ENCODE measurements at places on chromosomes 7 and 10.

GRCh38 chr7:107638594-107638993 is 22.0 kb upstream of the SLC26A4 start:
- DNase-seq, result no peak

DNA sequence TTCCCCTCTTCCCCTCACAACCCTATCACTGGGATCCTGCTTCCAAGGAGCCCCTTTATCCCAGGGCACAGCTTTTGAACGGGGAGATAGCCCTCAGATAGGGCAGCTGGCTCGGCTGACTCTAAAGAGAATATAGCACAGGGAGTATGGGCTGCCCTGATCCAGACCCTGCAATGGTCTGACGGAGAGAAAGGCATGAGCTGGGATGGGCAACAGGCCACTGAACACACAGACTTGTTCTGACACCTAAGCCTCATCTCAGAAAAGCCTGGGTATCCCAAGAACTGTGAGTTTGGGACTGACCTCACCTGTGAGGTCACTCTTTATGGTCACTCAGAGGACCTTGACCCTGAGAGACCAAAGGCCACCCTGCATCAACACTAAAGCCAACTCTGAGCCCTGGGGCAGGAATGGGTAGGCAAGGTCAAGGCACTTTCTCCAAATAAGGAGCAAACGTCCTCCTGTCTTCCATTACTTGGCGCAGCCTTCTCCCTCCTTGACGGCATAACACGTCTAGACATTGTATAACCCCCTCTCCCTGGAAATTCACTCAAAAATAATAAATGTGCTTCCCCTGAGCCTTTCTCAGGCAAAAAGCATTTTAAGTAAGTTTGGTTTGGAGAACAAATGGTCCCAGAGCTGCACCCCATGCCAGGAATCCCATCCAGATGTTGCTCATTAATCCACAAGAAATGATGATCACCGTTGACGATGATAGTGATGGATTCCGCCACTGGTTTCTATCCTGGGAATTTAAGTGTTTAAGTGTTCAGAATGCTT is 8.2 kb upstream of the LRRC18 start:
- no peak for DNase-seq

- no peak for DNase-seq
Observed at GRCh38 chr10:75935650-75936400, 504.4 kb downstream of the LRMDA start.

GRCh38 chr7:45367026-45367425 is 207.1 kb upstream of the ADCY1 start:
- DNase-seq, result no peak

DNA sequence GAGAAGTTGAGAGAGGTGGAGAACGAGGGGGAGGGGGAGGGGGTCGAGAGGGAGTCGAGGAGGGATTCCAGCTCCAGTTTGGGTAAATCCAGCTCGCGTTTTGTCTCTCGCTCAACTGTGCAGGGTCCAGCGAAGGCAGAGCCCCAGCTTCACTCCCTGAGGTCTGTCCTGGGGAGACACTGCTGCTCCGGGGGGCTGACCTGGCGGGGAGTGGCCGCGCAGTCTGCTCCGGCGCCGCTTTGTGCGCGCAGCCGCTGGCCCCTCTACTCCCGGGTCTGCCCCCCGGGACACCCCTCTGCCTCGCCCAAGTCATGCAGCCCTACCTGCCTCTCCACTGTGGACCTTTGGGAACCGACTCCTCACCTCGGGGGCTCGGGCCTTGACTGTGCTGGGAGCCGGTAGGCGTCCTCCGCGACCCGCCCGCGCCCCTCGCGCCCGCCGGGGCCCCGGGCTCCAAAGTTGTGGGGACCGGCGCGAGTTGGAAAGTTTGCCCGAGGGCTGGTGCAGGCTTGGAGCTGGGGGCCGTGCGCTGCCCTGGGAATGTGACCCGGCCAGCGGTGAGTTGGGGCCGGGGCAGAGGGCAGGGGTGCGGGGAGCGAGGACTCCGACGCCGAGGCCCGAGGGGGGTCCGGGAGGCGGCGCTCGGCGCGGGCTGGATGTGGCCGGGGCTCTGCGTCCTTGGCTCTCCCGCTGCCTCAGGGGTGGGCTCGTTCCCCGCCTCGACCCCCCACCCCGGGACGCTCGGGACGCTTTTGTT is at the start of gene TET1:
TET1 (plus strand) TSS at position 152 of the 757 bp plus-strand sequence. CDS start 12,002 bp downstream, outside the sequence.
- DNase-seq, result no peak

- DNase-seq, result no peak
Observed at GRCh38 chr7:97457054-97457453, 274.8 kb upstream of the TAC1 start.

- no peak for DNase-seq
Observed at GRCh38 chr7:78280276-78280675, 481.7 kb downstream of the PHTF2 start.

GRCh38 chr7:155918720-155919390 is 106.6 kb upstream of the SHH start:
- DNase-seq, result no peak

All from caudate nucleus (tissue), 63 donors.